Globus pallidus (tissue), 1 donor: ENCODE measurements at places on chromosomes 6 and 20.

DNA sequence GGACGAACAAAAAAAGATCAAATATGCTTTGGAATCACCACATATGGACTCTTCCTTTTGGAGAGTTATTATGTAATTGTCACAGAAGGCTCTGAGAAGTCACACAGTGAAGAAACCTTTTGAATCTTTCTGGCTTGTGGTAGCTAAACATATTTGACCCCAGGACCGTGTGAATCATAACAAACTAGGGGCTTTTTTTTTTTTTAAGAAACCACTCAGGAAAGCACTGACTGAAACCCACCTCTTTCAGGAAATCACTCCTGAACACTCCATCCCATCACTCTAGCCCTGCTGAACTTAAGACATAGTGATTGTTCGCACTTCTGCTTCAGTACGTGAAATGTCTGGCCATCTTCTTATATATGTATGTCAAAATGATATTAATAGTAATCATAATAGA is 495.9 kb upstream of the ARID1B start:
- no peak for DNase-seq

GRCh38 chr20:35006009-35006408 is 50.3 kb downstream of the MYH7B start:
- DNase-seq: no peak

GRCh38 chr20:3328501-3328900 is 79.0 kb downstream of the DNAAF9 start:
- DNase-seq: no peak

GRCh38 chr20:38238829-38239228 is 21.7 kb downstream of the KIAA1755 start:
- no peak for DNase-seq

GRCh38 chr6:44869321-44869897 is 458.7 kb upstream of the RUNX2 start:
- no peak for DNase-seq

DNA sequence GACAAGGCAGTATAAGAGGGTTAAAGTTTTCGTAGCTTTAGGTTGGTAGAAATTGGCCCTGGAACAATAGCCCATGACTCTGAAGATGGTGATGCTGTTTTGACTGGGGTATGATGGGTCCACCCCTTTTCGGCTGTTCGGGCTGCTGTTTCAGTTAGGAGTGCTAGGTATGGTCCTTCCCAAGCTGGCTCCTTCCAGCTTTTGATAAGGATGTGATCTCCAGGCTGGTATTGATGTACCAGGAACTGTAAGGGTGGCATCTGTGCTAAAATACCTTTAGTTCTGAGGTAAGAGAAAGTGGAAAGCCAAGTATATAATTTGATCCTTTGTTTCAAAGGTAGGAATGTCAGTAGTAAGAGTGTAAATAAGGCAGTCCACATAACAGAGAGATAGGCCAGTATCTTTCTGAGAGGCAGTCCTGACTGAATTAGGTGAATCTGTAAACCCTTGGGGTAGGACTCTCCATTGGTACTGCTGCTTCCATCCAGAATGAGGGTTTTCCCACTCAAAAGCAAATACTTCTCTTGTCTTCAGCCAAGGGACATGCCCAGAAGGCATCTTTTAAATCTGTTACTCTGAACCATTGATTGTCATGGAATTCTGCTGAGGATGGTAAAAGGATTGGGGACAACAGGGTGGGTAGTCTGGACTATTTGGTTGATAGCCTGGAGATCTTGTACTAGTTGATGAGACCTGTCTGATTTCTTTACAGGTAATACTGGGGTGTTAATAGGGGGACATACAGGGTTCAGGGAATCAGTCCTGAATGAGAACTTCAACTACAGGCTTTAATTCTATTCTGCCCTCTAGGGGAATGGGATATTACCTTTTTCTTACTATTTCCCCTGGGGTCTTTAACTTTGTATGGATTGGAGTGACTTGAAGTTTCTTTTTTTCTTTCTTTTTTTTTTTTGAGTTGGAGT is 6.1 kb upstream of the ZNFX1 start:
- no peak for DNase-seq

- no peak for DNase-seq
These were observed 77.4 kb upstream of the HDDC2 start for GRCh38 chr6:125379174-125379573.

DNA sequence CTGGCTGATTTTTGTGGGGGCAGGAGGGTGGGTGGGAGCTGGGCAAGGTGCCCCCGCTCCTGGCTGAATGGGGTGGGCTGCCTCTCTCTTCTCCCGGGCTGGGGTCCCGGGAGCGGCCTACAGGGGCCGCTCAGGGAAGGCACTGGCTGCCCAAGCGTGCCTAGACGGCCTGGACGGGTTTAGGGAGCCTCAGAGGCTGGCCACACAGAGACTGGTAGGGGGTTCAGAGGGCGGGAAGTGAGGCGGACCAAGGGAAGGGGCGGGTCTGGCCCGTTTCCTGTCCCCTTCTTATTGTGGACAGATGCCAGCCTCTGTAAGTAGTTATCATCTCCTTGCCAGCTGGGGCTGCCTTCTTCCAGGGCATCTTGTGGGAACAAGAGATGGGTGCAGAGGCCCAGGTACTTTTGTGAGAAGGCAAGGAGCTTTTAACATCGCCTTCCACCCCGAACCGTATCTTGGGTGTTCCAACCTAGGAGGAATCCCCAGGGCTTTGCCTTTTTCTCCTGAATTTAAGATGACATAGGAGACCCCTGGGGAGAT is 437 bp downstream of the CD40 start:
- no peak for DNase-seq

- DNase-seq: no peak
These were observed 112.4 kb upstream of the SNX9 start for GRCh38 chr6:157710604-157711003.

DNA sequence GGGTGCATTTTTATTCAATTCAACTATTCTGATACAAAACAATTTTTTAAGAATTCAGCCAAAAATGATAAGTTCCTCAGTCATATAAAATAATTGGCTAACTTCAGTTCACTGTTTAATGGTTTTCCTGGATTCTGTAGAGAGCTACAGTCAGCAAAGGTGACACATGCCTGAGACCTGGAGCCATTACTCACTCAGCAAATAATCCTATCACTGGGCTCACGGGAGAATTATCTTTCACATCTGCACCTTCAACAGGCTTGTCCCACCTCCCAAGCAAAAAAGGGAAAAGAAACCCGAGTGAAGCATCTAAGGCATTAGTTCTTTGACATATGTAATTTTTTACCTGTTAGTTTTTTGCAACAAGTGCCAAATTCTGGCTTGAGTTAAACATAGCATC is 34.9 kb upstream of the FOXA2 start:
- DNase-seq: no peak

- DNase-seq: no peak
These were observed 459.2 kb upstream of the SOX4 start for GRCh38 chr6:21134356-21134755.

DNA sequence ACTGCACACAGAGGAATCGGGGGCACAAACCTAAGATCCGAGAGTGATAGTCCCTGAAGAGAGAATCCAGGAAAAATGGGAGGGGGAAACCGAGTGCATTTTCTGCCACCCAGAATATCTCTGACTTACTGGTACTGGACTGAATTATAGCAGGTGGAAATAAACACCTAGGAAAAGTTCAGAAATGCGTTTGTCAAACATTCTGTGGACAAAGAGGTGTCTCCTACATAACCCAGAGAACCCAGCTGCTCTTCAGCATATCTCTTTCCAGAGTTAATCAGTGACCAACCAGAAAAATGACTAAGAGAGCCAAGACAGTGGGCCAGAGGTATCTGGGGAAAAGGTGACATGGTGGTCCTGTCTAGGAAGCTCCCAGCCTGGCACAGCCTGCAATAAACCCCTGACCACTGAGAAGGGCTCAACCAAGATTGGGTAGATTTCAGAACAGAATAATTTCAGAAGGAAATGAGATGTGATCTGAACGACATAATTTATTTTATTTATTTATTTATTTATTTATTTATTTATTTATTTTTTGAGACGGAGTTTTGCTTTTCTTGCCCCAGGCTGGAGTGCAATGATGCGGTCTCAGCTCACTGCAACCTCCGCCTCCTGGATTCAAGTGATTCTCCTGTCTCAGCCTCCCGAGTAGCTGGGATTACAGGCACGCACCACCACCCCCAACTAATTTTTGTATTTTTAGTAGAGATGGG is 6.0 kb upstream of the VNN1 start:
- DNase-seq: no peak

- DNase-seq: no peak
These were observed 8.3 kb downstream of the SLPI start for GRCh38 chr20:45246109-45246508.

DNA sequence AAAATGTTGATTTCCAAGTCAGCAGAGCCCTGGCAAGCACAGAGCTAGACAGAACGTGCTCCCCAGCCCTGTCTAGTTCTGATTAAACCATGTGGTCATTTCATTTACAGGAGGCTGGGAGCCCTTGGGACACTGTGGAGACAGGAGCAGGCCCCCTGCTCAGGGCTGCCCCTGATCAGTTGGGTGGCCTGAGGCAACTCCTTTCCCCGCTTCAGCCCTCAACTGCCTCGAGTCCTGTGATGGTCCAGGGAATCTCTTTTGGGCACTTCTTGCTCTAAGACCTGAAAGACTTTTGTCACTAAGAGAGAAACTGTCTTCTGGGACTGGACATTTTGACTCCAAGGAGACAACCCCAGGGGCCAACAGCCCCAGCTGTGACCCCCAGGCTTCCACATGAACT is 13.5 kb downstream of the DYNLRB1 start:
- DNase-seq: no peak
